NCI-H187 treated with DMSO at 0.1 percent for 48 hours (cell line): ENCODE measurements at places on chromosomes 11 and 22.

DNA sequence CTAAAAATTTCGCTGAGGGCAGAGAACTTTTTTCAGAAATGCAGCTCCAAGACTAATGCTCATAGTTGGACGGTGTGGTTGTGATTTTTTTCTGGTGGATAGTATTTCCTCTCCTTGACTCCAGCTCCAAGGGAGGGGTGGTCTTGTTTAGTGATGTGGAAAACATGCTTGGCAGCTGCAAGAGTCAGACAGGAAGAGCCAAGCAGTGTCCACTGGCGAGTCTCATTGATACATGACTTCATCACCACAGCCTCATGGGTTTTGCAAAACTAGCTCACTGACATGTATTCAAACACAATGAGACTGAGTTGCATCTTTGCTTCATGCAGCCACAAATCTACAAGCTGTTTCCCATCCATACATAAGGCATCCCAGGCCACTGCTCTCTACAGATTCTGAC is 7.3 kb upstream of the KCNJ1 start:
- DNase-seq, result no peak

- DNase-seq, result no peak
These were observed 141.9 kb downstream of the CTTN start for GRCh38 chr11:70540196-70540595.

GRCh38 chr11:117814204-117814765 is 10.3 kb downstream of the FXYD2 start:
- no peak for DNase-seq

DNA sequence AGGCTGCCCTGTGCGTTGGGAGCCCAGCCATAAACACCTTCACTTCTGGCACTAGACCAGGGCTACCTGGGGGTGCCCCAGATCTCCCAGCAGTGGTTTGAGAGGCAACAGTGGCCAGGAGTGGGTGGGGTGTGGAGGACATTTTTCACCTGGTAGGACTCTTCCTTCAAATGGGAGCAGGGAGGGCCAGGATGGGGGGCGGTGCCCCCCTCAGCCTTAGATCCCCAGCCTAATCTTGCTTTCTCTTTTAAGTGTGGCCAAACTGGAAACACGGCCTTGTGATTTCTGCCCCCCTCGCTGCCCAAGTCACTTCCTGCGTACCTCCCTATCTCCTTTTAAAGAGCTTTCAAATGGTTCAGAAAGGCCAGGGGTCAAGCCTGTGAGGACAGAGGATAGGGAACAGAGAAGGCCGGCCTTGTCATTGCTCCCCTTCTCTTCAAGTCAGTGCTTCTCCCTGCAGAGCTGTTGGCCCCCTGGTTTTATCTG is 800 bp downstream of the KCNJ5 start:
- DNase-seq, result no peak

DNA sequence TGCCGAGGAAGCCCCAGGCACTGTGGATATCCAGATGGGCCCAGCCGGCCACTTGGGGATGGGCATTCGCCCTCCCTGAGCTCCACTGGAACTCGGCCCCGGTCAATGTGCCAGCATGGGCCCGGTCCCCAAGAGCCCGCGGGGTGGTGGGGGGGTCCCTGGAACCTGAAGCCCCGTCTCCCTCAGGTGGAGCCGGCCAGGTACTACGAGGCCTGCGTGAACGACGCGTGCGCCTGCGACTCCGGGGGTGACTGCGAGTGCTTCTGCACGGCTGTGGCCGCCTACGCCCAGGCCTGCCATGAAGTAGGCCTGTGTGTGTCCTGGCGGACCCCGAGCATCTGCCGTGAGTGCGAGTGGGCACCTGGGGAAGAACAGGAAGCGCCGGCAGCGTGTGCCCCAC is 21.2 kb downstream of the MUC5AC start:
- no peak for DNase-seq

- DNase-seq, result no peak
These were observed 24.4 kb upstream of the TXNRD2 start for GRCh38 chr22:19965771-19966709.

DNA sequence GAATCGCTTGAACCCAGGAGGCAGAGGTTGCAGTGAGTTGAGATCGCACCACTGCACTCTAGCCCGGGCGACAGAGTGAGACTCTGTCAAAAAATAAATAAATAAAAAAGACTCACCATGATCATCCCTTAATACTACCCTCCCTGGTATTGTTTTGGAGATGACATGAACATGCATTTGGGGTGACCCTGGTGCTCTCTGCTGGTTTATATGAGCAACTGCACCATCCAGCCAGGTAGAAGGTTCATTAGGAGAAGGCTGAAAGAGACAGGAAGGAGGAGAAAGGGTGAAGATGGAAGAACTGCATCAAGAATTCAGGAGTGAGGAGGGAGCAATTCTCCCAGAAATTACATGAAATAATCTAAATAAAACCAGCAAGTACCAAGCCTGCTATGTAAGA is 37.8 kb downstream of the SLC5A1 start:
- DNase-seq, result no peak
